ENCODE measurements at places on chromosomes 3 and 15.

- DNase-seq: peak; percentile 67
Measured at GRCh38 chr15:49313650-49314049, 109.4 kb upstream of the FGF7 start.

DNA sequence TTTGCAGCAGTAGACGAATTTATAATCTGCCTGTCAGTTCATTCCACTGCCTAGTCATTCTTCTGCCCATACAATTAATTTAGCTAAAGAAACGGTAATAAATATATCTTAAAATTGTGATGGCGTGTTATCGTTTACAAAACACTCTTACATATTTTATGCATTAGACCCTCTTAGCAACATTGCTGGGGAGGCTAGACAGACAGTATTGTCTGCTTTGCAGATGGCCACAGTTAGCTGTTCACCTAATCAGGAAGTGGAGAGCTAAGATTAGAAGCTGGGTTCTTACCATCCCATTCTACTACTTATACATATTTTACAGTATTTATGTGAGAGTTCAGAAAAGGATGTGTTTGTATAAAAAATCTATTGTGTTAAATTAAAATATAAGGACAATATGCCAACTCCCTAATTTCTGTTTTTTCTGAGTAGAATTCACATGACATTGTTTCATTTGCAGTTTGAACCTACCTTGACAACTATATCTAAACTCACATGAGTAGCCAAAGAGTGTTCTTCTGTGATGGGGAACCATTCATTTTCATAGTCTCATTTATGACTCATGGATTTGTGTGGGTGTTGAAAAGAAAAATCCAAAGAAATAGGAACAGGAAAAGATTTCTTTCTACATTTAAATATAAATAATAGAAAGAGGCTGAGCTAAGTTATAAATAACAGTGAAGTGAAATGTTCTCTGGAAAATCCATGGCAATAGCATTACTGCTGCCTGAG lies 41.7 kb upstream of the C3orf80 start:
- peak; percentile 34 for DNase-seq

DNA sequence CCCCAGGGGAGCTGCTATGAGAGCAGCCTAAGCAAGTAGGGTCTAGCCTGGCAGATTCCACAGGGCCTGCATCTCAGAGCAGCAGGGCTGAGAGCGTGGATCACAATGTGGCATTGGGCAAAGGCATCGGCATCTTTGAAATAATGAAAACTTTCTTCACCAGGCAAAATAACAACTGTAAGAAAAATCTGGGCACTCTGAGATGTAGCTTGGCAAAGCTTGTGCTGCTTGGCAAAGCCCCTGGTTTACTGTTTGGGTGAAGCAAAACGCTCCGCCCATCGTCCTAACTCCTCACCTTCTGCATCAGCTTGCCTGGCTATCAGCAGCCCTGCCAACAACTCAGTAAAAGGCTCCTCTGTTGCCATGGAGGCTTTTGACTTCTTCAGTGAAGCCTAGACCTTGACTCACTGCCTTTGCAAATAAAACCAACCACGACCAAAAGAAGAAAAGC lies 212.8 kb upstream of the EIF1B start:
- DNase-seq: no peak

GRCh38 chr3:152960684-152961083 lies 125.8 kb downstream of the P2RY1 start:
- DNase-seq: no peak

DNA sequence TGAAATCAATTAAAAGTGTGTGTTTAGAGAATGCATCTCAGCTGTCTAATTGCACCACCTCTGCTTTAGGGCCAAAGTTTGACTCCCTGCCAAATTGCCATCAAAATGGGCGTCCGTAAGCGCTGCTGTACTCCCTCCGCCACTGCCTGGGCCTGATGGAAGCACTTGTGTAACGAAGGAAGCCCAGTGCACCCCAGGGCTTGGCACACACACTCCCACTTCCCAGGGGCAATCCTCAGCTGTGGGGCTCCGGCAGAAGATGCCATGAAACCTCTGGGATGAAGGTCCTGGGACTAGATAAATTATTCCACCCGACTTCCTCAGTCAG lies 137.8 kb downstream of the RORA start:
- DNase-seq: no peak

DNA sequence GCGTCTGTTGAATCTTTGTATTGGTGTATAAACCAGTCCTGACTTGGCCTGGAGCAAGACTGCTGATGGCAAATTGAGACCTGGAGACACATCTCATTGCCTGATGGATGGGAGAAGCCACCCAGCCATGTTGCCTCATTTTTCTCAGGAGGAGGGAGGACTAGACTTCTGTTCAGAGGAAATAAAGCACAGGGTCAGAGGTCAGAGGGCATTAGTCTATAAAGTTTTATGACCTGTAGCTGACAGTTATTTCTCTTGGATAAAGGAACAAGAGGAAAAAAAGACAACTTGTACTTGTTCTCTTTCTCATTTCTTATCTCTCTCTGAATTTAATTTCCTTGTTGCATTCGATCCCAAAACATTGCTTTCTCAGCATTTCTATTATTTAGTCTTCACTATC lies 775.9 kb downstream of the SQOR start:
- DNase-seq: no peak

GRCh38 chr3:89072642-89073041 lies 34.8 kb upstream of the EPHA3 start:
- no peak for DNase-seq

DNA sequence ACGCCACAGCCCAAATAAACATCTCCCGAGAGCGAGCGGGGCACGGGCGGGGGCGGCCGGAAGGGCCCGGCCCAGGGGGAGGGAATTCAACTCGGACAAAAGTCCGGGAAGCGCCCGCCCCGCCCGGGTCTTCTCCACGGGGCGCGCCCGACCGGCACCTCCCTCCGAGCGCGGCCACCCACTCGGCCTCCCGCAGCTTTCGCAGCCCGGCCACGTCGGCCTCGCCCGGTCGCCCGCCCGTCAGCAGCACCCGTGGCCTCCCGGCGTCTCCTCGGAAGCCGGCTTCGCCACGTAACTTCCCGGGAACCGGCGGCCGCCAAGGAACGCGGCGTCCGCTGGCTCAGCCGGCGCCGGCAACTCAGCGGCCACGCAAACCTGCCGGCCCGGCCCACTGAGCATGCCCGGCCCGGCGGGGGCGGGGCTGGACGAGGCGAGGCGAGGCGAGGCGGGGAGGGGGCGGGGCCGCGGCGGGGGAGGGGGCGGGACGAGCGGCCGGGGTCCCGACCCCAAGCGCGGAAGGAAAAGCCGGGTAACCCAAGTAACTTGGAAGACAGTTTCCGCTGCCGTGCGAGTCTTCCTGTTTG lies at the start of gene TJP1:
TSS of gene TJP1 (minus strand) at position 369 of the 584 bp plus-strand sequence. CDS start 440 bp downstream, outside the sequence.
- peak; percentile 82 for DNase-seq

DNA sequence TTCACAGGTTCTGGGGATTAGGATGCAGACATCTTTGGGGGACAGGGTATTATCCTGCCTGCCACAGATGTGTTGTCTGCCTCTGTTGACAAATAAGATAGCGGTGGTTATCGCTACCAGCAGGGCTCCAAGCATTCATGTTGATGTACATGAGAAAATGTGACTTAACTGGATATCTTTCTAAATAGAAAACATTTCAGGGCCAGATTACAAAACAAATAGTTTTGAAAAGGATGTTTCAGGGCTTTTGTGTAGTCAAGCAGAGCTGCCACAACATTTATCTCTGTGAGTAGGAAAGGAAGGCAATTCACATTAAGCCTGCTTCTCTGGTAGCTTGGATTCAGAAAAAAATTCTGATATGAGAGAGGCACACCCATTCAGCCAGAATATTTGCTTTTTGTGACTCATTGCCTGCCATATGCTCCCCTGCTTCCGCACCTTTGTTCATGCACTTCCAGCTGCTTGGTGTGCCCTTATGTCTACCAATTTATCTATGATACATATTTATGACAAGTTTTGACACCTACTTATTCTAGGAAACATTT lies 22.8 kb downstream of the PLS1 start:
- peak; percentile 21 for DNase-seq

DNA sequence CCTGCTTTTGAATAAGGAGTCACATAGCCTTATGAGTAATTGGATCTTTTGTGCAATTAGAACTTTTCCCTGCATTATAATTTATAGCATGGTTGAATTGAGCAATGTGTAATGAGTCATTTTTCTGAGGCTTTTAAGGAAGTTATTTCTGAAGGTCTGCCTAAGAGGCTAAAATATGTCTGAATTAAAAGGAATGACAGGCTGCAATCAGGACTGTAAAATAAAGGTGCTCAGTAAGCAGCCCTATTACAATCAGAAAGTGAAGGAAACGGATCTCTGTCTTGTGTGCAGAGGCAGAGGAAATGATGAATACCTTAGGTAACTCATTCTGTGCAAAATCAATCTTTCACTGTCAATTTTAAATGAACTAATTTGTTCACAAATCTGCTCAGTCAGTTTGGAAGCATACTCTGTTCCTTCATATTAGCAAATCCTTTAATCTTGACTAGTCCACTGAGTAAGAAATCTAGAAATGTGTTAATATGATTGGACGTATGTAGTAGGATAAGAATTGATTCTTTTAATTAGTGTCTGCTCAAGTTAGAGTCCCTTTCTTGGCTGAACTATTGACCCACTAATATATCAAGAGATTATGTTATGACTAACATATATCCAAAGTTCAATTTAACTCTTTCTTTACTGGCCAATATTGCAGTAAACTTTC lies 290.1 kb downstream of the ZIC1 start:
- peak; percentile 85 for DNase-seq

Data from ELR (cell line).